Esophagus squamous epithelium (tissue), 5 donors: ENCODE measurements at places on chromosomes 11 and 22.

GRCh38 chr11:35709376-35709775 is 46.8 kb downstream of the TRIM44 start:
- DNase-seq = no peak

DNA sequence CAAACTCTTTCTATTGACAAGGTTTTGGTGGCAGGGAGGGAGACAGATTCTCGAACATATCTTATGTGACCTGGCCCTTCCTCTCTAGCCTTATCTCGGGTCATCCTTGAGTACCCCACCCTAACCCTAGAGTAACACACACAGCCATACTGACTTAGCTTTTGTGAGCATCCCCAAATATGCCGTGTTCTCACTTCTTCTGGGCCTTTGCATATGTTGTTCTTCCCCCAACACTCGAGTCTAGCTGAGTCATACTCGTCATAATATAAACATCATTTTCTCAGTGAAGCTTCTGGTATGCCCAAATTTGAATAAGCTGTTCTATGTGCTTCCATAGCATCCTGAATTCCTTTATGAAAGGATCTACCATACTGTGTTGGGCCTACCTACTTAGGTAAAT is 8.0 kb downstream of the TTC17 start:
- DNase-seq = no peak

DNA sequence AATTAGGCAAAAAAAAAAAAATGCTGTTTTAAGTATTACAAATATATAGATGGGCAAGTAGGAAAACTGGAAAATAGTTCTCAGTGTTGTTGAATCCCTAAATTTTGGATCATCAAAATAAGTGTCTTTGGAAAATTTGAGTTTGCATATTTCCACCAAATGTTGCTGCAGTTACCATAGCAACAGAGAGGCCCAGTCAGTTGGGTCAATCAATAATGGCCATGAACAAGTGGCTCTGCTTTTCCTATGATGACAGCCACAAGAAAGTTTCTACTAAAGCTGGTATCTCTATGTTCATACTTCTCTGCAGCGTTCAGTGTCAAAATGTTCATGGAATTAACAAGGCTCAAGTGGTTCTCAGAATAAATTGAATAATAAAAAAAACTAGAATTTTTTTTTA is 79.1 kb downstream of the SERGEF start:
- no peak for DNase-seq

DNA sequence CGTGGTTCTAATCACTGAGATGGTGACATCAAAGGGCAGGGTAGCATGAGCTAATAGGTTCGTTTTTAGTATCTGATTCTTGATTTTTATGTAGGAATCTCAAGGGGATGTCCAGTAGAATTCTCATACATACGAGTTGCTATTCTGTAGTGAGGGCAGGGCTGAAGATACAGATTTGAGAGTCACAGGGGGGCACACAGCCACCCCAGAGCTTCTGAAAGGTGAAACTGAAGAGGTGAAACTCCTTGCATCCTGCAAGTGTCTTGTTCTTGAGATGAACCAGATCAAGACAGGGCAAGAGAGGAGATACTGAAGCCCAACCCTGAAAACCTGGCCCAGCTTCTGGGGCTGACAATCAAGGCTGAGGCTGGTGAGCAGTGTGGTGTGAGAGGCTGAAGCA is 35.6 kb upstream of the TMEM123 start:
- no peak for DNase-seq
